Left lung (tissue), 14 donors: ENCODE measurements at places on chromosomes 12 and 14. TPM values are rescaled to one million over a fixed set of nuclear protein-coding genes. Genes with fewer than 3 reads are reported as not detected.

DNA sequence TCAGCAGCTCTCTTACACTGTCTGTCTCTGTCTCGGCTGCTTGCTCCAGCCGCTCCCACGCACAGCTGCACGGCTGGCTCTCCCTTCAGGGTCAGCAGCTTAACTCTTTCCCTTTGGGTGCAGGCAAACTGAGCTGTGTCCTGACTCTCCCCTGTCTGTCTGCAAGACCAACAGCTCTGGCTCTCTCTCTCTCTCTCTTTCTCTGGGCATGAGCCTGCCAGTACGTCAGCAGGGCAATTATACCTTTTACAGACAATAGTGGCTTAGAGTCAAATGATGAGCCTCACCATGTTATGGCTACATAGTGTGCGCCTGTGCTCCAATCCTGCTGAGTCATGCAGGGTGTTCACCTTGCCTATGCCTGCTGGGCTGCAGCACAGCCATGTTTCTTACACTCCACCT is 120.5 kb upstream of the DDHD1 start:
- DNase-seq, result no peak

DNA sequence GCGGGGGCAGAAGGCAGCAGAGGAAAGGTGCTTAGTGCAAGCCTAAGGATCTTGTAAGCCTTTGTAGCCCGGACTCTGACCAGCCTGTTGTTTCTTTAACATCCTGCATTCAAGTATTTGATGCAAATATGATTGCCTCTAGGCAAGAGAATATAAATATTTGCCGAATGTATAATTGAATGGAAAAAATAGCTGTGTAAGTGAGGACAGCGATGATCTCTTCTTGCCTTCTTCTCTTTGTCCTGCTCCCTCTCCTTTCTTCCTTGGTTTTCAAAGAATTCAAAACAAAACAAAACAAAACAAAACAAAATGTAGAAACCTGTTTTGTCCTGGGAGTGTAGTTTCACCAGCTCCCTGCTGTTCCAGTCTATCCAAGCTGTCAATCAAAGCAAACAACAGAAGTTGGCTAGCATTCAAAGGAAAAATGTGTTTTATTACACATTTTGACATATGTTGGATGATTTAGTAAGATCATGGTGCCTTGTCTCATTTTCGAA is 74.9 kb upstream of the CPM start:
- no peak for DNase-seq

Gene TAS2R31
- 2.1 TPM for total RNA-seq

DNA sequence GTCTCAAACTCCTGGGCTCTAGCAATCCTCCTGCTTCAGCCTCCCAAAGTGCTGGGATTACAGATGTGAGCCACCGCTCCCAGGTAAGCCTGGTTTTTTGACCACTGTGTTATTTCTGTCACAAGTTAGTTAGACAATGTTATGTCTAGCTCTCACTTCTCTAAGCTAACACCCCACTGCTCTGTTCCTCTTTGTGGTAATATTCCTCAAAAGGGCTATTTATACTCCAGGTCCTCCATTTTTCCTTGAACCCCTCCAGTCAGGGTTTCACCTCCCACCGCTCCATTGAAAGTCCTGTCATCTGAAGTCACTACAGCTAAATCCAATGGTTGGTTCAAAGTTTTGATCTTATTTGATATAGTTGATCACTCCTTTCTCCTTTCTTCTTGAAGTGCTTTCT is 5.1 kb downstream of the IRAK3 start:
- no peak for DNase-seq

GRCh38 chr14:95048771-95049312 is 108.5 kb downstream of the DICER1 start:
- no peak for DNase-seq

DNA sequence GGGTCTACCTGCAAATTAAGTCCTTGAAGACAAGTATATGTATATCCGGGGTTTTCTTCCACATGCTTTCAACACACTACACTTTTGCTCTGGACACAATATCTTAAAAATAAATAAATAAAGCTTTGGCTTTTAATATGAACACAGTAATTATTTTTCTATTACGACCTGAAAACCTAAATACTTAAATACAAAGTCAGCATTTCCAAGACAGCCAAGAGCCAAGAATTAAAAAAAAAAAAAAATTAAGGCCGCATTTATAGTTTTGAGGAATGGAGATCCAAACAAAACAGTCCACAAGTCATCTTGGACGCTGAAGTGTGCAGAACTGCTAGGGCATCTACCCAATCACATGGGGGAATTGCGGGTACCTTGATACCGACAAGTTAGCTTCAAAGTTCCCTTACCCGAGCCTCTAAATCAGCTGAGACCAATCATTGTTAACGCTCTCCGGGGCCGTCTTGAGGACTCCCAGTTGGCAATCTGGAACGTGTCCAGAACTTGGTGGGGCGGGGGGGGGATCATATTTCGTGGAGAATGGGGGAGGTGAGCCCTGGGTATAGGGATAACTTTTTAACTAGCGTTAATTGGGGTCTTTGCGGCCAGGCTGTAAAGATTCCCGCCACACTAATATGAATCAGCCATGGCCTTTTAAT is 731 bp upstream of the PCNX4 start:
- no peak for DNase-seq

Gene FAM90A1
- total RNA-seq, result 0.39 TPM

GRCh38 chr12:181921-182320 is 32.0 kb downstream of the SLC6A12 start:
- no peak for DNase-seq

Gene PRICKLE1
- total RNA-seq, result 17.4 TPM

DNA sequence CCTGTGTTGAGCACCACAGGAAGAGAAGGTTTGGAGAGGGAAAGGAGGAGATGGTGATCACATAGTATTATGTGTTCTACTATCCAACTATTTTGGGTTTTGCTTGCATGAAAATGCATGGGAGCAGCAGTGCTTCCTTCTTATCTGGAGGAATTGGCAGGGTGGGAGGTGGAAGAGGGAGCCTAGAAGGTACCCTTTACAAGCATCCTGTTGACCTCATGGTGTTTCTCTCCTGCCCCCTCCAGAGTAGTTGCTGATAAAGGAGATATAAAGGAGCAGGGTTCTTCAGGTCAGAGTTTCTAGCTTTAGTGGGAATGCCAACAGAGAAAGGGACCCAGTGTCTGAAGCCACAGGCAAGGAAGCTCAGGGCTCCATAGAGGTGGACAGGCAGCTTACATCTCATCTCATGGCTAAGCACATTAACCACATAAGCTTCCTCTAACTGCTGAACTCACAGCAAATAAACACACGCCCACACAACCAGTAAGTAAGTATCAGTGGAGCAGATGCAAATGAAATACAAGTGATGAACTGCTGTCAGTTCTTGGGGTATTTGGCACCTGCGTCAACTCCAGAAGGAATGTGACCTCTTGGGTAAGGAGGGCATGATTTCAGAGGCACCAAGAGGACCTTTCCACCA is 174.2 kb upstream of the SLC38A2 start:
- DNase-seq, result no peak

DNA sequence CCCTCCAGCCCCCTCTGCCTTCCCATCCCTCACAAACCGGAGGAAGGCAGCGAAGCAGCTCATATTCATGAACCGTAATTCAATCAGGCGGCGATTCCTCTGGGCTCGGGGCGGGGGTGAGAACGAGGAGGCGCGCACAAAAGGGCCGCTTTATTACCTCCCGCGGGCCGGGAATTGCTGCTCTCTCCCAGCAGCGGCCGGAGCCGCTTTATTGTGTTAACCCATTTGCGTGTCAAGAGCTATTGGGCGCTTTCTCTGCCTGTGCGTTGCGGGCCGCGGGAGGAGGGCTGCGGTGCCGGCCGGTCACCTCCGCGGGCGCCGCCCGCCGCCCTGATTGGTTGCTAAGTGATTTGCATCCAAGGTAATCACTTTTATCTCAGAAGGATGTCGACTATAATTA is 4.8 kb downstream of the FAM222A start:
- DNase-seq, result no peak

Gene GALNT8
- 0.50 TPM for total RNA-seq

GRCh38 chr12:130212384-130212989 is 50.2 kb downstream of the FZD10 start:
- DNase-seq, result no peak

- DNase-seq, result no peak
These were observed 130.1 kb downstream of the PRKCH start for GRCh38 chr14:61451491-61451890.

DNA sequence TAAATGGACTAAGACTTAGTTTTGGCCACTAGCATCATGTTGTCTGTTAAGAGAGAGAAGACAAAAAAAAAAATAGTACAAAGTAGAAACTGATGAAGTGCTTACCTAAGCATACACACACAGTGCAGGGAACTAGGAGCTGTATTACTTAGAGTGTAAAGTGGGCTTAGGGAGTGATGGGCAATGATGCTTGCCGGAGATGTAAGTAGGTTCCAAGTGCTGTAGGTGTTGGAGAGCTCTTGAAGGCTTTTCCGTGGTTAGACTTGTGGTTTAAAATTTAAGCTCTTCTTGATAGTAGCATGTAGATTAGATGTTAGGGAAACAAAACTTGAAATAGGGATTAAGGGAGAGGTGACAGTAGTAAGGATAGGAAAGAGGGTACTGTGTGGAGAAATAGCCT is 34.7 kb downstream of the MIA2 start:
- peak; percentile 19 for DNase-seq

GRCh38 chr12:48072266-48072665 is 33.6 kb downstream of the SENP1 start:
- DNase-seq, result no peak

DNA sequence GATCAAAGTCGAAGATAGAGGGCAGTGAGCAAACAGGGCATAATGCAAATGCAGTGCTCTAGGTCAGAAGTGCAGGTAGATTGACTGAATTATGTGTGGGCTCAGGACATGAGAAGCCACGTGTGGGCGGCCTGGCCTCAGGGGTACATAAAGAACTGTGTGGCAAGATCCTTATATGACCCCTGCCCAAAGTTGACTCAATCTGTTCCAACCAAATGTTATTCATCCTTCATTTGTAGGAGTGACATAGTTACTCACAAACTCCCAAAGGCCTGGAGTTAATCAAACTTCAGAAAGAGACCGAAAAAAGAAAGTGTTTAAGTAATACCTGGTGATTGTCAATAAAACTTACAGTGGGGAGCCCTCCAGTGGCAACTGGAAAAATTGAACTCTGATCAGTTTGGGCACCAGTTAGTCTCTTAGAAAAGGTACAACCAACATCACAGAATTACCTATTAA is 150.4 kb upstream of the FAR2 start:
- no peak for DNase-seq

Gene LRFN5
- 2.1 TPM for total RNA-seq

DNA sequence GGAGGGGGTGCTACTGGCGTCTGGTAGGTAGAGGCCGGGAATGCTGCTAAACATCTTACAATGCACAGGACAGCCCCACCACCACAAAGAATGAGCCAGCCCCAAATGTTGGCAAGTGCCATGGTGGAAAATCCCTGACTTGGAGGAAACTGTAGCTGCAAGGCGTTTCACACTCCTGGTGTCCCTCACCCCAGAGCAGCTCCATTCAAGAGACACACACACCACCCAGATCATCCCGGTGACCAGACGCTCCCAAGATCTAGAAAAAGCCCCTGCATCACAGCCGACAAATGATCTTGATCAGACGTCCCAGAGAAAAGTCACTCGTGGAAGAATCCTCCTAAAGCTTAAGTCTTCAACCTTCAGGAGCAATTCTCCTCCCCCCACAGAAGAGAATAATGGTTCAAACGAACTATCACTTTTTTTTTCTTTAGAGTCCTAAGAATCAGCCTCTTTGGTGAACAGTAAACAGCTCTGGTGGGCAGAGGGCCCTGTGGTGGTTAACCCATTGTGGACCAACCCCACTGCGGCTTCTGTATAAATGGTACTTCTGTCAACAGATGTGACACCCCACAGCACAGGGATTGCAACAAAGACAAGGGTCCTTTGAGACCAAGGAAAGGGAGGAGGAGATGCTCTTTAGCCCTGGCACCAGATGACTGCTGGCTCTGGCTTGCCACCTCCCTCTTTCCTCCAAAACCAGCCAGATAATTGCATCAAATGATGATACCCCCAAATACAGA is 2.7 kb downstream of the GLTP start:
- DNase-seq, result no peak

- DNase-seq, result no peak
These were observed 34.7 kb downstream of the SPATA7 start for GRCh38 chr14:88420187-88420586.

- DNase-seq, result peak; percentile 33
These were observed 59.9 kb downstream of the TTLL5 start for GRCh38 chr14:75720842-75721498.

DNA sequence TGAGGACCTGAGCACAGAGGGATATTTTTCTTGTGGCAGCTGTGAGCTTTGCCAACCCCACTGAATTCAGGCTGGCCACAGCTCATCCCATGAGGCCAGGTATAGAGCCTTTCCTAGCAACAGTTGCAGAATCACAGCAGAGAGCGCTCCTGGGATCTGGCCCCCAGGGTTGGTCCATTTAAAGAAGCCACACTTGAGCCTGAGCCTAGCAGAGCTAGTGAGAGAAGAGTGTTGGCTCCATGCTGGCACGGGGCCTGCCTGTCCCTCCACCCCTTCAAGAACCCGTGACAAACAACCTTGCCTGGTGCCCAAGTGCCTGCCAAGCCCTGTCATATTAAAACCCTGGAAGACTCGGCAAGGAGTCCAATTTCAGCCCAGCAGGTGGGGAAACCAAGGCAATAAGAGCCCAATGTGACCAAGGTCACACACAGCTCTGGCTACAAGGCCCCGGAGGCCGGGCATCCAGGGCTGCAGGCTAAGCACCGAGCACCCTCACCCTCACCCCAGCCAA is 91.6 kb downstream of the LRRC74A start:
- no peak for DNase-seq

DNA sequence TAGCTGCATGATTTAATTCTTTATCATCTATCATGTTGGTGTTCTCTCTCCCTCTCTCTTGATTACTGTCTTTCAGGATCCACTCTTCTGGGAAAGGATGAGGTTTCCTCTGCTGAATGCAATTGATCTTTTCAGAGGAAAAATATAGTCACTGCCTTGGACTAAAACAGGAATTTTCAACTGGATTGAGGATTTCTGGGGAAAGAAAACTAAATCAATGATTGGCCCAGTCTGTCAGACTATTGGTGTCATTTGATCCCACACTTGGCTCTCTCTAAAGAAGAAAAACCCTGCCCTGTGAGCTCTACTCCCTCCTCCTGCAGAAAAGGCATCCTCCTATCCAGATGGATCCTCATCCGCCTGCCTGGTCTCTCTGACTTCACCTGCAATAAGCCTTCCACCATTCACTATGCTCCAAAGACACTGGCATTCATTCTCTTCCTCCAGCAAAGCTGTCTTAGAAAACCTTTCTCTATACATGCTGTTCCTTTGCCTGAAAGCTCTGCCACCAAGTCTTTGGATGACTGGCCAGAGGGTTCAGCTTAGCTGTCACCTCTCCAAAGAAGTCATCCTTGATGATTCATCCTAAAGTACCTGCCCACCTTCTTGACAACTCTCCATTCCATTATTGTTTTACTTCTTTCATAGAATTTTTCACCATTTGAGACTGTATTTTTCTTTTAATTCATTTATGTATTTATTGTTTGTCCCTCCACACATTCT is 127.7 kb upstream of the CAND1 start:
- no peak for DNase-seq

Gene SLC22A17
- 13.2 TPM for total RNA-seq

DNA sequence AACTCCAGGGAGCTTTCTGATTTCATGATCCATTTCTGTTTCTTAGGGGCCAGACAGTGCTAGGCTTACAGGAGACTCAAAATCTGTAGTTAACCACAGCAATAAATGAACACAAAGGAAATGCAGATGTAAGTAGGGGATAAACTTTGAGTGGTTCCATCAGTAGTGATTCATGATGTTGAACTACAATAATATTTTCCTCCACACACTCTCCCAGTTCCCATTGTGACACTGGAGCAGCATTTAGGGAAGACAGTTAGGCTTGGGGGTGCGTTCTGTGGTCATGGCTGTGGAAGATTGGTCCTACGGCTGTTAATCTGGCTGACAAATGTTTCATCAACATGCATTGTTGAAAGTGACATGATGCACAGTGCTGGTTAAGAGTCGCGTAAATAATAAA is 66.9 kb downstream of the HMGA2 start:
- no peak for DNase-seq
